ENCODE measurements at places on chromosomes 3 and 15.

- DNase-seq: no peak
These were observed 815 bp upstream of the ZNF280D start for GRCh38 chr15:56734013-56734635.

- DNase-seq: no peak
These were observed 3.4 kb downstream of the LINGO1 start for GRCh38 chr15:77629070-77630030.

DNA sequence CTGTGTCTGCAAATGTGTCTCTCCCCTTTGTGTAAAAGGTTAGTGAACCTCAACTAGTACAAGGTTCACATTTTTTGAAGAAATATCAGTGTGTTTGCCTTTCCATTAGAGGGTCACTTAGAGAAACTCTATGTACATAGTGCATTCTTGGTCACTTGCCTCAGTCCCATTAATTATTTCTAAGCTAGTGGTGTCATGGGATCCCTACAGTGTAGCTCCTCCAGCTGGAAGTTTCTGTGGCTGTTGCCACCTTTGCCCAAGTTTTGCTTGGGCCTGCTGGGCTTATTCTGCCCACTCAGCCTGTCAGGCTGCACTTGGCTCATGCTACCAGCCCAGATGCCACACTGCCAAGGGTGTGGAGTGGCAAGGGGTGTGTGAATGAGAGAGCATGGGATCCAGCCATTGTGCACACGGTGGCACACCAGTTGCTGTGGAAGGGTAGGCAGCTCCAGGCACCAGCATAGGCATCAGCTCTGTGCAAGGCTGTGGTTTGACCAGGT, 161.7 kb downstream of the ARPP21 start:
- DNase-seq: no peak

- no peak for DNase-seq
These were observed 359.6 kb upstream of the TPRG1 start for GRCh38 chr3:188812198-188812597.

DNA sequence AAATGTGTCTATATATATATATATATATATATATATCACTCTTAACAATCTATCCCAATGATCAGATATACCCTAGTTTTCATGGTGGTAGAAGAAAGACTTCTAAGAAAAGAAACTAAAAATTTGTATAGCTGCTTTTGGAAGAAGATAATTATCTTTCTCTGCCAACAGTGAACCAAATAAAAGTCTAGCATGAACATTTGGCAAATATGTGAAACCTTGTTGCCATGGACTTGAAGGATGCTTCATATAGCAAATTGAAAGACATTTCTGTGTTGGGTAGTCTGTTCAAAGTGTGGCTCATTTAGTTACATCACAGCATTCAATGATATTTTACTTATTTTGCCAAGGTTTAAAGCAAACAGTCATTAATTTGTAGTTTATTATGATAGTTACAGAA, 219.9 kb upstream of the NECTIN3 start:
- no peak for DNase-seq
